ENCODE measurements at places on chromosomes 16 and 17.

- DNase-seq: no peak
Observed at GRCh38 chr16:61934601-61935000, 101.6 kb downstream of the CDH8 start.

DNA sequence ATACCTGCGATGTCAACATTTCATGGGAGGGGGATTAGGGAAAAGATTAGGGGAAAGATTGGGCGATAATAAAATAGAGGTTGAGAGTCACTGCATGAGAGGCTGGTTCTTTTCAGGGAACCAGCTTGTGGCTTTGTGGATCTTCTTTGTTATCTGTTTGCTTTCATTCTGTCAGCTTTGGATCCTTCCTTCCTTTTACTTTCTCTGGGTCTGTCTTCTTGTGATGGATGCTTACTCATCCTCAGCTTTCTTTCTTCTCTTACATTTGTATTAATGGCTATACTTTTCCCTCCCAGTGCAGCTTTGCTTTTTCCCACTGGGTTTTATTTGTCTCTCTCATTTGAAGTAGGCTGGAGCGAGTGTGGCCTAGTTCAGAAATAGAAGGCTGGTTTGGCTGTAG is 47.1 kb downstream of the RPTOR start:
- no peak for DNase-seq

- no peak for DNase-seq
Observed at GRCh38 chr16:16150117-16150877, 73.0 kb downstream of the ABCC6 start.

DNA sequence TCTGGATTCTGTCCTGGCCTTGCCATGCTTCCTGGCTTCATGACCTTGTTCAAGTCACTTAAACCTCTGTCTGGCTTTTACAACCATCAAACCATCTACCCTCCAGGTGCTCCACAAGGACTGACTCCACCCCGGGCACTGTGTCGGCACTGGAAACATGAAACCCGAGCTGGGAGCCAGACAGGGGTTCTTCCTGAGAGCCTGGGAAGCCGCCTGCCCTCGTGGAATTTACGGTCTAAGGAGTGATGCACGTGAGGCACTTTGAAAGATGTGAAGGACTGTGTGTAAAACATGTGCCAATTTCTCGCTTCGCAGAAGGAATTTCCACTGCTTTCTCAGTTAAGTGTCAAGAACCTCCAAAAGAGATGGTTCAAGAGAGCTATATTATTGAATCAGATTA is 11.6 kb downstream of the CDK5R1 start:
- DNase-seq: no peak

DNA sequence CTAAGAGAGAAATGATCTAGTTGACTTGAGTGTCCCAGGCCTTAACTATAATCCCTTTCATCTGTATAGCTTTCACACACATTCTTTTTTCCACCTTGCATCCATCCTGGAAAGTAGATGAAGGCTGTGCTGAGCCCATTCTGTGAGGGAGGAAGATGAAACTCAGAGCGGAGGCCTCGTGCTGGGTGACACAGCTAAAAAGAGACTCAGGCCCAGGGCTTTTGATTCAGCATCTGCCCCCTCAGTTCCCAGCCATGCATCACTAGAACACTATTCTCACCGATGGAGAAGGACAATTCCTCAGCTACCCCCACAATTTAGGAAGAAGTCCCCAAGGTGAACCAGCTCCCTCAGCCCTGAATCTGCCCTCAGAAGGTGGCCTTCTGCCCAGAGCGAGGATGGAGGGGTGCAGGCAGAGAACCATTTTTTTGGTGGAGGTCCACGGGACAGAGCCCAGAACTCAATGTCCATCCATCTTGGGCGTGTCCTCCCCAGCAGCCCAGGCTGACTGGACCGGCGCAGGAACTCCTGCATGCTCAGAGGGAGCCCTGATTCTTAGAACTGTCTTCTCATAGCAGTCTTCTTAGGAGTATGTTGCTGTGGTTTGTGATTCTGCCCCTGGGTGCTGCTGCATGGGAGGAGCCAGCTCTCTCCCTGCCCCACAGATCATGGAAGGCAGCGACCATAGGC is 5.8 kb upstream of the MYCBPAP start:
- DNase-seq: no peak

- no peak for DNase-seq
Observed at GRCh38 chr16:77330332-77331042, 104.3 kb downstream of the ADAMTS18 start.

DNA sequence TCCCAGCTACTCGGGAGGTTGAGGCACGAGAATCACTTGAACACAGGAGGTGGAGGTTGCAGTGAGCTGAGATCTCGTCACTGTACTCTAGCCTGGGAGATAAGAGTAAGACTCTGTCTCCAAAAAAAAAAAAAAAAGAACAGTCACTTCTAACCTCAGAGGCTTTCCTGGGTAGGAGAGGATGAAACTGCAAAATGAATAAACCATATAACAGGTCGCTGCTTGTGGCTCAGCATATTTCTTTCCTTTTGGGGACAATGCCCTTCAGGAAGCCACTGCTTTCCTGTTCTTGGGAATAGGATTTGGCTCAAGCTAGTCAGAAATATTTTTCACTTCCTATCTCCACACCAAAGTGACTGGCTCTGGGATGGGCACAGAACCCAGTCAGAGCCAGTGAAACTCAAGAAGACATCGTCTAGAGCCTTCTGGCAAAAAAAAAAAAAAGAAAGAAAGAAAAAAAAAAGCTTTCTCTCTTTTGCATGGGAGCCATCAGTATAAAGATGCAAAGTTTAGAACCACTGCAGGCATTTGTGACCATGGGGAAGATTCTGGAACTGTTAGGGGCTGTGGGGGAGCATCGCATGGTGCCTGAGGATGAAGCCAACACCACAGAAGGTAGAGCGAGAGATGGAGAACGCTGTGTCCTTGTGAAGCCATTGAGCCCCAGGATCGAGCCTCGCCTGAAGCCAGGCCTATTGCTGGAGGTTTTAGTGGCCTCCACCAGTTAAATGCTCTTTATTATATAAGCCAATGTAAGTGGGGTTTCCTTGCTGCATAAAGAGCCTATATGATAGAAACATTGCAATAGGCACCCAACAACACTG is 71.8 kb upstream of the MRTFB start:
- DNase-seq: no peak

- no peak for DNase-seq
Observed at GRCh38 chr16:56460101-56460500, 8.7 kb downstream of the OGFOD1 start.

GRCh38 chr16:55570159-55570558 is 3.7 kb downstream of the CAPNS2 start:
- DNase-seq: no peak

GRCh38 chr17:39704821-39705551 is 5.1 kb downstream of the ERBB2 start:
- no peak for DNase-seq

DNA sequence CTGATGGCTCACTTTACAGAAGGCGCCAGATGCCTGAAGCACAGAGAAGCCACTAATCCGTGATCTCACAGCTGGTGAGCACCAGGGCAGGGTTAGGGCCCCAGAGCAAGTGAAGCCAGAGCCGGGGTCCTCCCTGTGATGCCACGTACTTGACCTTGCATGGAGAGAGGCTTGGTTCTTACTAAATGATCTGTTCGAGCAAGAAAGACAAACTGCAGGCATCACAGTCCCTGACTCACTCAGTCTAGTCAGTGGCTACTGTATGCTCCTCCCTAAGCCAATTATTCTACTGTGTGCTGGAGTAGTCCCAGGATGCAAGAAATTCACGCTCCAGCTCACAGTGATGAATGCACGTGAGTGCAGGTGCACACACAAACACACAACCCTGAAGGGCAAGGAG is 55.4 kb downstream of the SDK2 start:
- no peak for DNase-seq

DNA sequence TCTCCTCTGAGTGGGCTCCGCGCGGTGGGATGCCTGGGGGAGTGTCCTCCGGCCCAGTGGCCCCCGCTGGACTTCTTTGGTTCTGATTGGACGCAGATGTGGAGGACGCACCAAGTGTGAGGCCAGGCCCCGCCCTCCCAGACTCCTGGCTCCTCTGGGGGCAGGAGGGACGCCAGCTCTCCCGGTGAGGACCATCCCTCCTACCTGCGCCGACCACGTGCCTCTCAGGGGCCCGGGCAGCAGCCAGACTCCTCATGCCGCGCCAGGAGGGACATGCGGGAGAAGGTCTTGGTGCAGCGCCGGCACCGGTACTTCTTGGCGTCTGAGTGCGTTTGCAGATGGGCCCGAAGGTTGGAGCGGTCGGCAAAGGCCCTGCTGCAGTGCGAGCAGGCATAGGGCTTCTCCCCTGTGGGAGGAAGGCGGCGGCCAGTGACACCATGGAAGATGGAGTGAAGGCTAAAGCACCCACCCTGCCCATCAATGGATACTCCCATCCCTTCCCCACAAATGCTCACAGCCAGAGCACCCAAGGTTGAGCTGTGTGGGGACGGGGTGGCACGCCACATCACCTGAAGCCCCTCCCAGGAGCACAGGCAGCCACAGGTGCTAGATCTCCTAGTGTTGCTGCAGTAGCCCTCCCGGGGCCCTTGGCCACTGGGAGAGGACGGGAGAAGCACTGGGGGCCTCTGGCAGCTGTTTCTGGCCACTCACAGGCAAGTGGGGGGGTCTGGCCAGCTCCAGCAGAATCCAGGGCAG is 7.9 kb downstream of the SNAI3 start:
- DNase-seq: no peak

DNA sequence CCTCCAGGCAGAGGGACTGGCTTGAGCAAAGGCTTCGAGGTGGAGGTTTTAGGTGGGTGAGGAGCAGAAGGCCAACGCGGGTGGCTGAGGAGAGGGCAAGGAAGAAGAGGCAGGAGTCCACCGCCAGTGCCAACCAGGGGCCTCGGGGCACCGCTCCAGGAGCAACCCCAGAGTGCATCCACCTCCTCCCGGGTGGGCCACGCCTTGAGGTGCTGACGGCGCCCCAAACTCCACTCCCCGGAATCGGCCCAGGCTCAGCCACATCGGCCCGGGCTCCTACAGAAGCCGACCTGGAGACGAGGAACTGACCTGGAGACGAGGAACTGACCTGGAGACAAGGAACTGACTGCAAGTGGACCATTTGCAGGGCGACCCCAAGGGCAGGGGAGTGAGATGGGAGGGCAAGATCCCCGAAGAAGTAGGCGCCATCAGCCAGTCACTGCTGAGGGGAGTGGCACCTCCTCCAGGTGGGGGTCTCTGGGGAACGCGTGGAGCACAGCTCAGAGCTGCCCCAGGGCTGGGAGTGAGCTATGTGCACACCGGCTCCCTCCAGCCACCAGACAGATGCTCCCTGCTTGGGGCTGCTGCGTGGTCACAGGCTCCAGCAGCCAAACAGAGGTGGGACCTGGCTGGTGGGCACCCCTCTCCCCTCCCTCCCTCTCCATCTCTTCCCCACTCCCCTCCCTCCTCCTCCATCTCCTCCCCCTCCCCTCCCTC is 29.2 kb upstream of the CBFA2T3 start:
- DNase-seq: no peak
